Fibroblast of the aortic adventitia (primary cell): ENCODE measurements at places on chromosomes 5 and 9. TPM values are rescaled to one million over a fixed set of nuclear protein-coding genes. Genes with fewer than 3 reads are reported as not detected.

- no peak for DNase-seq
These were observed 39.0 kb downstream of the DROSHA start for GRCh38 chr5:31492869-31493268.

DNA sequence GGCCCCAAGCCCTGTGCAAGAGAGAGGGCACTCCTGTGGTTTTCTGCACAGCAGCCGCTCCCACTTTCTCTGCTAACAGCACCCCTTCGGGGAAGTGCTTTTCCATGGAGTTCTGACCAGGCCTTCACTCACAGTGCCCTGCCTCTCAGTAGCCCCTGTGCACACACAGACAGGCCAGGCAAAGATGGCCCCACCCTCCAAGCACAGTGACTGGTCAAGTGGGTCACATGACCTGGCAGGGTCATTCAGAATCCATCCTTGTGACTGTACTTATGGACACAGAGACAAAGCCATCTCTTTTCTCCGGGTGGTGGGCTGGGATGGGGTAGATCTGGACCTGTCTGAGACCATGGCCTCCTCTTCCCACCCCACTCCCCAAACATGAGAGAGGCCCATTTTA is 82.5 kb downstream of the PSD2 start:
- DNase-seq, result no peak

- DNase-seq, result peak; percentile 83
These were observed 1.3 kb downstream of the HMGXB3 start for GRCh38 chr5:150001660-150002486.

GRCh38 chr9:86075132-86076109 is 23.9 kb downstream of the GOLM1 start:
- no peak for DNase-seq

- DNase-seq, result no peak
These were observed 213.4 kb downstream of the PRR16 start for GRCh38 chr5:120677481-120677880.

DNA sequence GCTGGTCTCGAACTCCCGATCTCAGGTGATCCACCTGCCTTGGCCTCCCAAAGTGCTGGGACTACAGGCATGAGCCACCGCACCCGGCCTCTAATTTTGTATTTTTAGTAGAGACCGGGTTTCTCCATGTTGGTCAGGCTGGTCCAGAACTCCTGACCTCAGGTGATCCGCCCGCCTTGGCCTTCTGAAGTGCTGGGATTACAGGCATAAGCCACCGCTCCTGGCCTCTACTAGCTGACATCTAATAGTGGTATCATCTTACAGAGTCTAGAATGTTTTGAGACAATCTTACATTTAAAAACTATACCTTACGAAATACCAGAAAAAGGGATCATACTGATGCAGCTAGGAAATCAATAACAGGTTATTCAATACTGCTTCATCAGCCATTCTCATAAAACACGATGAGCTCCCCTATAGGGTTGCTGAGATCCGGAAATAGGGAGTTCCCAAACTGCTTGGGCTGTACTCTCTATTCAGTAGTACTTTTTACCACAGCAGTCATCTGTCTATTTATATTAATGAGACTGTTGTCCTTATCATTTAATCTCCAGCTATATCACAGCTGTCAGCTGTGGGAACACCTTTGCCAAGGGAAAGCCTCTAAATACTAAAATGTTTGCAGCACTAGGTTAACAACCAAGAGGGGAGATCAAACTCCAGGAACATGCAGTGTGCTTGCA is 8.1 kb upstream of the UBE2D2 start:
- DNase-seq, result no peak

GRCh38 chr9:79984429-79985067 is 412.8 kb downstream of the TLE4 start:
- no peak for DNase-seq

DNA sequence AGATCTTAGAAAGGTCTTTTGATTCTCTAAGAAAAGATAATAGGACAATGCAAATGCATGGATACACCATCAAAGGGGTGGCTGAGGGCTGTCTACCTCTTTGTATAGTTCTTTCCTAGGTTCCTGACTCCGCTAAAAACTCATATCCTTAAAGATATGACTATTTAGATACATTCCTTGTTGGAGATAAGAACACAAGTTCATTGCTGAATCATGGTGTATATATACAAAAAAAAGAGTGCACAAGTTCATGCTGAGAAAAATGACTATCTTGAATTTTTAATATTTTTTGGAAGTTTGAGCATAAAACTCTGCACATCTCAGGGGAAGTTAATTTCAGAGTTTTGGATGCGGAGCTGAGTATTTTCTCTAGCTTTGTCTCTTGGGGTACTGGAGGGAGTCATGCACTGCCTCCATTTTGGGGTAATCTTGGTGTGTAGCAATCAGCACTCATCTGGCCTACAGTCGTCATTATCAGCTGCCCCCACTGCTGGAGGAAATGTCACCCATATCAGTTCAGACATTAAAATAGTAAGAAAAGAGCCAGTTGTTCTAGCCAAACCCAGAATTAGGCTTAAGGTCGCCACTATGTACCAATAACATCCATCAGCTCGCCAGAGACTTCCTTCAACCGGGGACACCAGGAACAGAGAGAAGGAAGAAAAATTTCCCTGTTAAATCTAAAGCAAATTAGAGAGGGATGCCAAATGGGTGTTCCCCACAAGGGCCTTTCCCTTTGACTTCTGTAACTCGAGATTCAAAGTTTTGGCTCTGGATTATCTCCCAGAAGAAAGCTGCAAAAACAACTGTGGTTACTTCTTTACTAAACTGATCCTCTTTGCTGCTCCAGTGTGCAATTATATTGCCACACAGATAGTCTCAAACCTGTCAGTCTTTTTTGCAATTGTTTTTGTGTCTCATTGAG is 49.0 kb downstream of the PTTG1 start:
- peak; percentile 85 for DNase-seq

GRCh38 chr5:78720227-78720985 is 71.8 kb upstream of the LHFPL2 start:
- no peak for DNase-seq

- DNase-seq, result peak; percentile 55
These were observed 545 bp upstream of the CTSV start for GRCh38 chr9:97039514-97039860.

- no peak for DNase-seq
These were observed 413.3 kb upstream of the IRX1 start for GRCh38 chr5:3182133-3182876.

GRCh38 chr5:134397196-134397595 is 14.5 kb downstream of the CDKN2AIPNL start:
- no peak for DNase-seq

DNA sequence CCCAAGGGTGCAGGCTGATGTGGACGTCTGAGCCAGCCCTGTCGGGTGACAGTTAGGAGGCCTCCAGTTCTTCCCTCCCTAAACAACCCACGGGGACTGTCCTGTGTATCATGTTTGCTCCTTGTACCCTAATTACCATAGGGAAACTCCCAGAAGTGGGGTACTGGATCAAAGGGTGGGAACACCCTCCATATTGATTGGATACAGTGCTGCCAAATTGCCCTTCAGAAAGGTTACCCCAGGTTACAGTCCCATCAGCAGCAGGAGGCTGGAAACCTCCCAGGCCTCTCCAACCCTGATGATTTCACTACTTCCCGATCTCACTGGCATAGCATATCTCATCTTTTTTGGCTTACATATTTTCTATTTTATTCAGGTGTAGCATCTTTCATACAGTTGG is 22.0 kb downstream of the UBE2QL1 start:
- DNase-seq, result no peak

DNA sequence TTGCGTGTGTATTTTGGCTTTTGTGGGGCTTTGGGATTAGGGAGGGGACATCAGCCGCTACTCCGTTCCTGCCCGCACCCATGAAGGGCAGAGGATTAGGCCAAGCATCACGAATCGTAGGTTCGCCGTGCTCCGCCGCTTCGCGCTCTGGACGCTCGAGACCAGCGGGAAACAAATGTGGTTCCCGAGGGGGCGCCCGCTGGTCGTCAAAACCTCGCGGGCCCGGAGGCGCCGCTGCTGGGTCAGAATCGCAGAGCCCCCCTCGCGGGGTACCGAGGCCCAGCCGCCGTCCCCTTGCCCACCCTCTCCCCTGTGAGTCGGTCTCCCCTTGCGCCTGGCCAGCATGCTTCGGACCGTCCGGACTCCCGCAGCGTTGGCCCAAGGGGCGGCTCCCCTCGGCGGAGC is 2.3 kb upstream of the PAX5 start:
- no peak for DNase-seq

- DNase-seq, result no peak
These were observed 1155.7 kb upstream of the DMAC1 start for GRCh38 chr9:8955315-8955714.

GRCh38 chr9:35280399-35280798 is 118.6 kb downstream of the UNC13B start:
- no peak for DNase-seq

GRCh38 chr5:67063791-67064190 is 132.8 kb downstream of the CD180 start:
- peak; percentile 26 for DNase-seq

DNA sequence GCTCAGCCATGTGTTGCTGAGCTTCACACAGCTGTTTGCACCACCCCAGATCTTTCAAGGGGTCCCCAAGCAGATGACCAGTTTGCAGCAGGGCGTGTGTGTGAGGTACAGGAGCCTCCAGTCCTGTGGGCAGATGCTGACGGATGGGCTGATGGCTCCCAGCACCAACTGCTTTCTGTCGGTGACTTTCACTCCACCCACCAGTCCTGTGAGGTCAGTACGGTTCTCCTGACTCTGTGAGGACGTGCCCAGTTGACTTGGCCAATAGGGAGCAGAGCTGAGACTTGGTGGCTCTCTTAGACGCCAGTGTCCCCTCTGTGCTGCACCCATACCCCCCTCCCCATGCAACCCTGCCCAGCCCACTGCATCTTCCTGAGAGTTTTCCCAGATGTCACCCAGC is 19.7 kb downstream of the COL5A1 start:
- DNase-seq, result no peak

GRCh38 chr5:53479590-53480415 is 626 bp upstream of the FST start:
- DNase-seq, result peak; percentile 65

HARS1 gene
- total RNA-seq, result 52.2 and 62.9 TPM in 2 replicates

CORO2A gene
- 0.36 and 0.57 TPM in 2 replicates for total RNA-seq

OR2V1 gene
- not detected in 2 replicates for total RNA-seq

UNC5A gene
- total RNA-seq, result not detected in 2 replicates

HMGCS1 gene
- total RNA-seq, result 37.6 and 90.5 TPM in 2 replicates

CYSRT1 gene
- total RNA-seq, result 0.36 and 0.49 TPM in 2 replicates

SPATA31A3 gene
- total RNA-seq, result not detected in 2 replicates

ESM1 gene
- 1.1 and 19.6 TPM in 2 replicates for total RNA-seq

TMEM215 gene
- not detected in 2 replicates for total RNA-seq

NR5A1 gene
- total RNA-seq, result not detected in 2 replicates
